ENCODE measurements at places on chromosomes 2 and 18.
A peak's percentile ranks its signal among the peaks of the same experiment; 100 is the strongest.

- no peak for DNase-seq
Measured at GRCh38 chr18:76434452-76434851, 60.6 kb downstream of the ZNF516 start.

DNA sequence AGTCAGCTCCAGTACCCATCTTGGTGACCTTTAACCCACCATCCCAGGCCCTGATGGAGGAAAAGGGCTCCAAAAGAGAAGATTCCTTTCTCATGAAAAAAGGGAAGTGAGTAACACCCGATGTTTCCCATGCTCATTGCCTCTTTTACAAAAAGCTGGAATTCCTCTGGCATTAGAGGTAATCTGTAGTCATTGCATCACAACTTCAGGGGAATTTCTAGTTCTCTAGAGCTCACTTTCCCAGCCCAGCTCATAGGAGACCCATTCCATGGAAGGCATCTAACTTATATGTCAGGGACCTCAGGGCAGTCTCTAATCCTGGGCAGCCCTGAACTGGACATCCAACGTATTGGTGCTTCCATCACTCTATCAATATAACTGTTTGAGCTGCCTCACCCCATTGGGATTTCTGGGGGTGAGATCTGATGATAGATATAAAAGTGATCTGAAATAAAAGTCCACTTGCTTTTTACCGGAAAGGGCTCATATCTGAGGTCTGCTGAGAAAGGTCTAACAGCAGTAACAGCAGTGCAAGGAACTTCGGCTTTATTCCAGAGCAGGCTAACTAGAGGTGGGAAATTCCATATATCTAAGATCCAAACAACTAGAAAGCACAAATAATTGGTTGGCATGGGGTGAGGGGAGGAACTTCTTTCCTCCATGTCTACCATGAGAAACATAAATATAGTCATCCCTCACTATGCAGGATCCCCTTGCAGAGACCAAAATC lies 106.1 kb downstream of the ETAA1 start:
- DNase-seq: no peak

DNA sequence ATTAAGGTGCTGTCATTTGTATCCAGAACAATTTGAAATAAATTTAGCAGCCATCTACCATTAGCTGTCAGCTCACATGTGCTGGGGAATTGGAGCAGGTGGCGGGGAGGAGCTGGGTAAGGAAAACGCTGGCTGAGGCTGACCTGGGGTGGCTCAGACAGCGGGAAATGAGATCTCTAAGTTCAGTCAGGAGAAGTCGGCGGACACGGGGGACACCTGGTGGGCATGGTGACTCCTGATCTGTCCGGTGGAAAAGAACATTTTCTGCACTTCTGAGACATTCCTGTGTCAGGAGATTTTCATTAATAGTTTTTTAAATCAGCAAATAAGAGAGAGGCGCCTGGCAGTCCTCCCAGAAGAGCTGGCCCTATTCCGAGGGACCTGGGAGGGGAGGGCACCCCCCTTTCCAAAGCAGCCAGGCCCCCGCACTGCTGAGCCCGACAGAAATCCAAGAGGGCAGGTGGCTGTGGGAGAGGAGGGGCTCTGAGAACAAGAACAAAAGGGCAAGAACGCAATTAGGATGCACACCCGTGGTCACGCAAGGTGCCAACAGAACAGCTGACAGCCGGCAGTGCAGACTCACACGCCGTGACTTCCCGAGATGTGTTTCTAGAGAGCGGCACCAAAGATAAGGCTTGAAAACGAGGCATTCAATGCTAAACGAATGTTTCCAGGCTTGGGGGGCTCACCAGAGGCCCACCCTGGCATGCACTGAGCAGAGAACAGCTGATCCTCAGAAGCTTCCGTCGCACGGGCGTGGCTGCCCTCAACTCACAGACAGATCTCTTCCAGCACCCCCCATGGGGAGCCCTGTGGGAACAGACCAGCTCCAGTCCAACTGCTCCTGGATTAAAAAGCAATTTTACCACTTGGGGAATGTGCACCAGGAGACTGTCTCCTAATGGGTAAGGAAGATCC lies 26.4 kb downstream of the SLC66A2 start:
- DNase-seq: no peak

DNA sequence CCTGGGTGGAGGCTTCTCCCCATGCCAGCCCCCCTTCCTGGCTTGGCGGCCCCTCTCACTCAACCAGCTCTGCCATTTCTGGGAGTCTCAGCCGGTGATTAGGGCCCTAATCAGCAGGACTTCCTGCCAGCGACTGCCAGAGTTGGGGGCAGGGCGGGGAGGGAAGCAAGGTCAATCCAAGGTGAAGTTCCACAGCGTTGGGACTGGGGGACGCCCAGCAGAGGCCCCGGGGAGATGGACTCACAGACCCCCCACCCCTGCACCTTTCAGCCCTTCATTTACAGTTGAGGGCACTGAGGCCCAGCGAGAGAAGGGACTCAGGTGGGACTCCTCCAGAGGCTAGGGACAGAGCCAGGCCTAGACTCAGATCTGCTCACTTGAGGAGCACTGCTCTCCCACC lies 65.3 kb downstream of the TNS1 start:
- DNase-seq: no peak

GRCh38 chr2:201219328-201220096 lies 36.6 kb downstream of the CASP10 start:
- no peak for DNase-seq

DNA sequence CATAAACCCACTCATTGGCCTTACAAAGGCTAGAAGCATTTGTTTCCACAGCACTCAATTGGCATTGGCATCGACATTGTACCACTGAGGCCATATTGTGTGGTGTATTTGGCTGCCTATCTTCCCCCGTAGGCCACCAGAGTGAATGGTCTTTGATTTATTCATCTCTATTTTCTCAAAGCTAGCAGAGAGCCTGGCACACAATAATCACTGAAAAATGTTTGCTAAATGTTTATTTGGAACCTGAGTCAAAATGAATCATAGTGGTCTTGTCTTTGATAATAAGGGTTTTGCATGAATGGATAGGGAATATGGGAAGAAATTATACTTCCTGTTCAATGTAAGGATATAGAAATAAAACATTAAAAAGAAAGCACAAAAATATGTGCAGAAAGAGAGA lies 107.3 kb upstream of the SLC8A1 start:
- no peak for DNase-seq

DNA sequence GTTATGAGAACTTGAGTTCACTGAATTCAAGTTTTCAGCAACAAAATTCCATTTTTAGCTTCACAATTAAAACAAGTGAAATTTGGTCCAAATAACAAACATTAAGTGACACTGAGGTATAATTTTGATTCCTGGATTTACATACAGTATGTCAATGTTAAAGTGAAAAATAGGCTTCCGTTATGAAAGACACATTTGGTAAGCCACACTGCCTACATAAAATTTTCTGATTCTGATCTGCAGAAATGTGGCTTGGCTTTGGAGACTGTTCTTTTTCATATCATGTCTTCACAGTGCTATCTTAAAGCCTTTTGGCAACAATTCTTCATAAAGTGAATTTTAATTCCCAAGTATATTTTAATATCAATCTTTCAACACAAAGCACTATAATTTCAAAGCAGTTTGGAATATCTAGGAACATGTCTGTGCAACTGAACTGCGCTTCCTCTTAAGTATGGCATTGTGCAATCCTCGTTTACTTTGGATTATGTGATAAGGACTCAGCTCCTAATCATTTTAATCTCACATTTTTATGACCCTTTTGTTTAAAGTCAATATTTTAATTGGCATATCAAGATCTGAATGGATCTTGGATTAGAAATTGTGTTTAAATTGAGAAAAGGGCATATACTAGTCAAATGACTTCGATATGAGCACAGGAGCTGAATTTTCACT lies 60.0 kb downstream of the RBMS1 start:
- no peak for DNase-seq

DNA sequence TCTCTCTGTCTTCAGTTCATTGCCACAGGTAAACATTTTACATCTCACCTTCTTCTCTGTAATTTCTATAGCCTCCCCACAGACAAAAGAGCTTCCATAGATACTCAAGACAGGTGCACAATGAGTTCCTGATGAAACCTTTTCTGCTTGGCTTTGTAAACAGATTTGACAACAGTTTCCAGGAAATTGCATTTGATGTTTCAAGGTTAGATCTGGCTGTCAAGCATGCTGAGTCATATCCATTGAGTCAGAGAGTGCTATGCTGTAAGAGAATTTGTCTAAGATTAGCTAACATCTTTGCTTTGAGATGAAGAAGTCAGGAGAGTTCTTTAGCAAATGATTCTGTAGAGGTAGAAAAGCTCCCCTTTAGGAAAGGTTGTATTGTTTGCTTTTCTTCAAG lies 40.6 kb upstream of the MAP2 start:
- DNase-seq: no peak

DNA sequence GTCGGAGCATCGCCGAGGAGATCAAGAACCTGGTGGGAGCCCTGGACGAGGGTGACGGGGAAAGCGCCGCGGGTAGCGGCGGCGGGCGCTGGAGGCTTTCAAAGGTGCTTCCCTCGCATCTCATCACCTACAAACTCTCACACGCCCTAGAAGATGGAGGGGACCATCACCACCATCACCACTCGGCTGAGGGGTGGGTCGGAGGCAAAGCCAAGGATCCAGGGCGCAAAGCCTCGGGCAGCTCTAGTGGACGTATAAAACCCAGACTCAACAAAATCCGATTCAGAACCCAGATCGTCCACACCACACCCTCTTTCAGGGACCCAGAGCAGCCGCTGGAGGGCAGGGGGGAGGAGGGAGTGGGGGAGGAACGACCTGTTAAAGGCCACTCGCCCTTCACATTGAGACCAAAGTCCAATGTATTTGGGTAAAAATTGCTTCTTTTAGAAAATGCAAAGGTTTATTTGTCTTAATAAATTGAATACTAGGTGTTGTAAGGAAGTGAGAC lies 1.5 kb downstream of the SOWAHC start:
- DNase-seq: no peak

GRCh38 chr2:232203936-232204335 lies 174.6 kb upstream of the ALPP start:
- no peak for DNase-seq

DNA sequence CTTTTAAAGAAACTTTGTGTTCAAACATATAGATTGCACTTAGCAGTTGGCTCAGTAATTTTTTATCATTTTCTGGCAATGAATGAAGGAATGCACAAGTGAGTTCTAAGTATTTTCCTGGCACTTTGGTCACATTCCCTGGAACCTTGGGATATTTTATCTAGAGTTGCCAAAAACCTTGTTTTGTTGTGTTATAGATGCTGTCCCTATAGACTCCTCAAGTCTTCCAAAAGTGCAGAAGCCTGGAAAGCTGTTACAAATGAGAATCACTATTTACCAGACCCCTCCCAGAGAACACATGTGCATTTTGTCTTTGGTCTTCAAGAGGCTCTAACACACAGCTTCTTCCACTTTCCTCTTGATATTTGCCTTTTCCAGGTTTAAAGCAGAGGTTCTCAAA lies 108.3 kb downstream of the RND3 start:
- no peak for DNase-seq

- DNase-seq: no peak
Measured at GRCh38 chr18:49893036-49893435, 79.7 kb upstream of the ACAA2 start.

GRCh38 chr2:121367246-121367900 lies 82.4 kb upstream of the TFCP2L1 start:
- no peak for DNase-seq

DNA sequence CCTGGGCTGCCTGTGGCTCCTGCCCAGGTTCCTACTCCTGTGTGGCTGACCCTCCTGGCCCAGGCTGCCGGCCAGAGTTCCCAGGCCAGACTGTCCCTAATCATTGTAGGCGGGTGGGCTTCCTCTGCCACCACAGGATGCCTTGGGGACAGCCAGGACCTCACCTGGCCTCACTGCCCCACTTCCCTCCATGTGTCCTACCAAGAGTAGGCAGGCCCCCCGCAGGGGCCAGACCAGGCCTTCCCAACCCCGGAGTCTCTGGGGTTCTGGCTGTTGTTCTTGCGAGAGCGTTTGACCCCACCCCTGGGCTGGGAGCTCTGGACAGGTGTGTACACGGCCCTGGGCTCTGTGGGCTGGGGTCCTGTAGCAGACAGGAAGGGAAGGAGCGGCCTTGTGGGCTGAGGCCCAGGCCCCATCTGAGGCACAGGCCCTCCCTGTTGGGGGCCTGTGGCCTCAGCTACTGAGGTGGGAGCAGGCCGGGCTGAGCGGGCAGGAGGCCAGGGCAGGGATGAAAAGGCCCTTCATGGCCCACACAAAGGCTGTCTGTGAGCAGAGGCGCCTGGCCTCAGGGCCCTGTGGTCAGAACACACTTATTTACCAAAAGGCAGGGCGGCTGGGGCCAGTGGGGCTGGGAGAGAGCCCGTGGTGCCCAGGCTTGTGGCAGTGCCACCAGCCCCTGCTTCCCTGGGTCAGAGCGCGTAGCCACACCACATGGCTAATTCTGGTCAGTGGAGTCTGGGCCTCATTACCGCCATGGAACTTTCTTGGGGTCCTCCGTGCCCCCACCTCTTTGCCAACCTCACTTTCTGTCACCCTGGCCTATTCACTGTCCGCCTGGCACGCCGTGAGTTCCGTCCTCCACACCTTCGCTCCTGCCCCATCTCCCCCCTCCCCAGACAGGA lies 2.0 kb downstream of the SNORC start:
- DNase-seq: peak; percentile 91

GRCh38 chr18:8912348-8913326 lies 189.9 kb upstream of the NDUFV2 start:
- DNase-seq: no peak

- no peak for DNase-seq
Measured at GRCh38 chr18:8881103-8881502, 175.7 kb downstream of the MTCL1 start.

DNA sequence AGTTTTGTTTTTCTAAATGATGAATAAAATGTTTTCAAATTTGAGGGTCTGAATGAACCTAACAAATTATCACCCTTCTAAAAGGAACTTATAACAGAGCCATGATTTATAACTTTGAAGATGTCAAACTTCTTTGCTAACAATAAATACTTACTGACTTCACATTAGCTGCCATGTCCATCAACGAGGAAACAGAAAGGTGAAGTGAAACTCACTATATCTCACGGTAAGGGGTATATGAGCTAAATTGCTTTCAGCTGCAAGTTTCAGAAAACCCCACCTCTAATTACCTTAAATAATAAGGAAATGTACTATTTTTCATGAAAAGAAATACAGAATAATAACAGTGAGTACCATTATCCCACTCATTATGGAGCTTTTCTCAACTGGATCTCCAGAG lies 350.8 kb upstream of the NT5C1B start:
- no peak for DNase-seq

DNA sequence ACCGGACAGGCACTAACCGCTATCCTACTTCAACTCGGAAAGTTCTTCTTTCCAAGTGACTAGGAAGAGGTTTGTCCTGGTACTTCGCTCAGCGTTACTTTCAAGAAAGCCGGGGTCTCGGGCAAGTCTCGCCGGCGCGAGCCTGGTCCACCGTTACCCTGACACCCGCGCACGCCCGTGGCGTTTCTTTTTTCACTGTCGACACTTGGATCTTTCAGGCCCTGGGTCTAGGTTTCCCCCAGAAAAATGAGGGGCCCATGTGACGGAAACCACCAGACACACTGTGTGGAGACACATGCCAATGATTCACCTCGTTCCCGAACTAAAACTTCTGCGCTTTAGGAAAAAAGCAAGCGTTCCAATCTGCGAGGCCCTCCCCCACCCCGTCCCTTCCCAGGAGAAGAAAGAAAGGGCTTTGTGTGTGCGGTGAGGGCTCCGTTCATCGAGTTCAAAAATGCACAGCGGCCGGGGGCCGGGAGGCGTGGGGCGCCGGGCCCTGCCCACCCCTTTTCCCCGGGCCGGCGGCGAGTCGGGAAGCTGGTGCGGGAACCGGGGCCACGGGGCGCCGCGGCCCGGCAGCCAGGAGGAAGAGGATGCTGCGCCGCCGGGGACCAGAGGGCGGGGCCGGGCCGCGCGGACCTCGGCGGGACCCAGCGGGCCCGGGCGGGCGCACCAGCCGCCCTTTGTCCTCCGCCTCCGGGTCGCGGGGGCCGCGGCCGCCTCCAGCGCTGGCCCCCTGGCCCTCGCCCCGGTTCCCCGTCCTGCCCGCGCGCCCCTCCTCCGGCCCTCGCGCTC lies 2.6 kb downstream of the ZNF521 start:
- peak; percentile 72 for DNase-seq
